ENCODE measurements at places on chromosomes 3 and 15.

GRCh38 chr3:21392526-21392925, 358.5 kb downstream of the ZNF385D start:
- DNase-seq = no peak

GRCh38 chr15:89780601-89781000, 4.5 kb downstream of the MESP2 start:
- no peak for DNase-seq

- DNase-seq = no peak
These were observed 243.3 kb upstream of the IGF1R start for GRCh38 chr15:98405013-98405412.

DNA sequence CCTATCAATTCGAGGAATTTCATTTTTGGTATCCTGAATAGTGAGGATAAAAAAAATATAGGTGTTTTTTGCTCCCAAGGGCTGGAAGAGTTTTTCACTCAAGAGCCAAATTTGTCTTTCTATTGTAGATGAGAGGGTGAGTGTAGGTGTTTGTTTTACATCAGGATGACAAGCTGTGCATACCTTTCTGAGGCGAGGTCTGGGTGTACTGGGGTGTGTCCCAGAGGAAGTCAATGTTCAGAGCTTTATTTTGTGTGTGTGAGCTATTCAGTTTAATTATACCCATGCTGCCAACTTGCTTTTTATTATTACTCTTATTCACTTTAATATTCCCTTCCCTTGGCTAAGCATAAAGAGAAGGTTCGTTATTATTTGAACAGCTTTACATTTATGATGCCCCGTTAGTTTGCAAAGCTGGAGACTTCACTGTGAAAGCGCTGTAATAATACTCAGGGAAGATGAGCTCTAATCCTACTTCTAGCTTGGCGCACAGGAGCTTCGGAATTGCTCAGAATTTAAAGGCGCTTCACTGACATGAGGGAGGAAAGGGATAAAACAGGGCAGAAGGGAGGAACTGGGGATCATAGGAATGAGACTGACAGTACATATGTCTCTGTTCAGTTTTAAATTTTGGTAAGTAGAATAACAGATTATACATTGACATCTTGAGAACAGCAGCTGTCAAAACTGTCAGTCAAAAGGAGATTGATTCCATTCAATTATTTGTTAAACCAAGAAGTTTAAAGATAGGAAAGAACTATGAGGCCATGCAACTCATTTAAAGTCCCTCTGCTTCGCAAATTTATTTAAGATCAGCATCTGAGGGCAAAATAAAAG, 117.7 kb upstream of the TP63 start:
- DNase-seq = no peak

DNA sequence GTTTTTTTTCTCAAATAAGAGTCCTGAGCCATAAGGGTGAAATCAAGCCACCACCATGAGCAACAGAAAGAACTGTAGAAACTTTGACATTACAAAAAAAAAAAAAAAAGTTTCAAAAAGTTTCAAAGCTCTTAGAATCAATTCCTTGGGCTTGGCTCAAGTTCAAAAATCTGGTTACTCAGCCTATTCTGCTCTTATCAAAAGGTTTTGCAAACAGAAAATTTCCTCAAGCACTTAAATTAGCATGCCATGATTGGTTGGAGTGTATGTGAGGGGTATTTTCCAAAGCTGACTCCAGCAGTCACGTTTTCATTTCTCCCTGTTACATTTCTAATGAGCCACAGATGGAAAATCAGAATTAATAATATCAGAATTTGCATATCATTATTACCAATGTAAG, 12.1 kb upstream of the PEX5L start:
- DNase-seq = no peak

DNA sequence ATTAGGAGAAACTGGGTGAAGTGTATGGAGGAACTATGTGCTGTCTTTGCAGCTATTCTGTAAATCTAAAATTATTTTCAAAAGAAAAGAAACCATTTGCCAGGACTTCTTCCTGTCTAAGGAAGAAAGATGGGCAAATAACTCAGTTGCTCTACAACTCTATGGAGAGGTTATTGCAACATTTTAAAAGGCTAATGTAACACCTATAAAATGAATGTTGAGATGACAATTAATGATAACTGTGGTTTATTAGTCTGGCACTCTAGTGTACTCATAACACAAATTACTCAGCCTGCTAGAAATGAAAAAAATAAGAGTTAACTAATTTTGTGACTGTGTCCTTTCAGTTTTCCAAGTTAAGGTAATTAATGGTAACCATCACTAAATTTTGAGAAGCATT, 32.3 kb downstream of the SLC4A7 start:
- no peak for DNase-seq

GRCh38 chr3:138825336-138825735, 9.4 kb downstream of the PIK3CB start:
- DNase-seq = no peak

DNA sequence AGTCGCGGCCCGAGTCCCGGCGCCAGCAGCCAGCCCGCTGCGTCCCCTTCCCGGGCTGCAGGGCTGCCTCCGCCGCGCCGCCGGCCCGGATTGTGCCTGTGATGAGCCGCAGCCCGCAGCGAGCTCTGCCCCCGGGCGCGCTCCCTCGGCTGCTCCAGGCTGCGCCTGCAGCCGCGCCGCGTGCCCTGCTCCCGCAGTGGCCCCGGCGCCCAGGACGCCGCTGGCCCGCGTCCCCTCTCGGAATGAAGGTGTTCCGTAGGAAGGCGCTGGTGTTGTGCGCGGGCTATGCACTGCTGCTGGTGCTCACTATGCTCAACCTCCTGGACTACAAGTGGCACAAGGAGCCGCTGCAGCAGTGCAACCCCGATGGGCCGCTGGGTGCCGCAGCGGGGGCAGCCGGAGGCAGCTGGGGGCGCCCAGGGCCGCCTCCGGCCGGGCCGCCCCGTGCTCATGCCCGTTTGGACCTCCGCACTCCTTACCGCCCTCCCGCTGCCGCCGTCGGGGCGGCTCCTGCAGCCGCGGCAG, 1.2 kb downstream of the CHST2 start:
- DNase-seq = no peak

- DNase-seq = peak; percentile 54
These were observed 57.9 kb downstream of the RORA start for GRCh38 chr15:61171209-61171608.

DNA sequence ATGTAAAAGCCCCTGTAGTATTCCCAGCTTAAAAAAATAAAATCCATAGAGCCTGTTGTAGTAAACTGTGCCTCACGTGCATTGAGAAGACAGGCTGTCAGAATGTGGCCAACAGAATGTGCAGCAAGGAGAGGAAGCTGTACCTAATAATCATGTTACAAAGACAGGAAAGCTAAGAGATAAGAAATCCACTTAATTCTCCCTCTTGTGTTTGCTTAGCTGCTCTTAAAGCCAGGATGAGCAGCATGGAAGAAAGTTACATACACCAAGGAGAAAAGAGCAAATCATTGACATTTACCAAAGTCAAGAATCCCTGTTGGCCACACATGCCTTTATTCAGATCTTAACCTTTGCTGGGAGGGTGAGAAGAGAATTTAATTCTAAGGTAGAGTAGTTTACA, 85.9 kb downstream of the TNIK start:
- DNase-seq = no peak

DNA sequence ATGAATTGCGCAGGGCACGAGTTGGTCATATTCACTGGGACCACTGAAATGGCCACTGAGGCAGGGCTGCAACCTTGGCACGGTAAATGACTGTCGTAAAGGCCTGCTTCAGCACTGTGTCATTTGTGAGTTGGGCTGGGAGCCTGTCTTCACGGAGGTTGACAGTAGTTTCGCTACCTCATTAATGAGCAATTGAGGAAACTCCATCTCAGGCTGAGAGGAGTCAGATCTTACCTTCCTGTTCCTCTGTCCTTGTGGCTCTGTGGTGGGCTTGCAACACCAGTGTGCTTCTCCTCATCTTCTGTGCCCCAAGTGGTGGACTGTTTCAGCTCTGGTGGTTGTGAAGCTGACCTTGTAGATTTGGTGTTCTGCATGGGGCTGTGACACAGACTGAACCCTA, 80.1 kb upstream of the EIF1B start:
- DNase-seq = no peak

- no peak for DNase-seq
These were observed 12.6 kb upstream of the ZBTB47 start for GRCh38 chr3:42640771-42641370.

DNA sequence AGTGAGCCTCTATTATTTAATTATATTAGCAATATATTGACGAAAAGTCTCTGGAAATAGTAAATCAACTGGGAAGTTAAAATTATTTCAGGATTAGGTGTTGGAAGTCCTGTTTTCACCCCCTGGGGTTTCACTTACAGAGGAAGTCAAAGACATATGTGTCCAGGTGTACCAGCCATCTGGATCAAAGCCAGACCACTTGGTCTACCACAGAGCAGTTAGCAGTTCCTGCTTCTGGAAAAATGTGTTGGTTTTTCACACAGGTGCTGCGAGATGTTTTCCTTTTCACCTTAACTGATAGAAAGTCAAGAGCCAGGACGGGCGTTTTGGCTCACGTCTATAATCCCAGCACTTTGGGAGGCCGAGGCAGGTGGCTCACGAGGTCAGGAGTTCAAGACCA, 13.1 kb downstream of the MME start:
- DNase-seq = no peak

DNA sequence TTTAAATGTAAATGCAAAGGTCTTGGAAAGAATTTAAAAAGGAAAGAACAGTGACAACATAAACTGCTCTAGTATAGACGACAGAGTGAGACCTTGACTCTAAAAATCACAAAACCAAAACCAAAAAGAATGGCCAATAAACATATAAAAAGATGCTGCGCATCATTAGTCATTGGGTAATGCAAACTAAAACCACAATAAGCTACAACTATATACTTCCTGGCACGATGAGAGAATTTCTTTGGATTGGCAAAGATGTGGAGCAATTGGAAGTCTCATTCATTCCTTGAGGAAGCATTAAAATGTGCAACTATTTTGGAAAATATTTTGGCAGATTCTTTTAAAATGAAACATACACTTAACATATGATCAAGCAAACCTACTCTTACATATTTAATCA, 98.7 kb upstream of the ZPLD1 start:
- no peak for DNase-seq

DNA sequence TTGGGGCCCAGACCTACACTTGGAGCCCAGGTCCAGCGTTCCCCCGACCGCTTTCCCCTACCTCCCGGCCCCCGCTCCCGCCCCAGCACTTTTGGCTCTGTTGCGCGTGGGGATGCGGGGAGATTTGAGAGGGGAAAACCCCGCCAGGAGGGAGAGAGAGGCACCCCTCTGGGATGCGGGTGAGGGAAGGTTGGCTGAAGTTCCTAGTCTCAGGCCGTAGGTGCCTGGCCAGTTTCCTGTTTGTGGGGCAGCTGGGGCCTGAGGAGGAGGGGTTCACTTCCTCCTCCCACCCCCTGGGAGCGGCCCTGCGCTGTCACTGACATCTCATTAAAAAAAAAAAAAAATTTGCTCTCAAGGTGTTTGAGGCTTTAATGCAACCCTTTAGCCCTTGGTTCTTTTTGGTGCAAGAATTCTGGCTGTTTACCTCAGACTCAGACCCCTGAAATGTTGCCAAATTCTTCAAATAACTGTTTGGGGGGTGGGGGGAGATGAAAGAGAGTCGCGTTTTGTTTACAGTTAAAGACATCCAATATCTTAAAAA, 2.6 kb downstream of the FAM43A start:
- DNase-seq = no peak

GRCh38 chr3:174346571-174346970, 512.6 kb upstream of the NAALADL2 start:
- no peak for DNase-seq

DNA sequence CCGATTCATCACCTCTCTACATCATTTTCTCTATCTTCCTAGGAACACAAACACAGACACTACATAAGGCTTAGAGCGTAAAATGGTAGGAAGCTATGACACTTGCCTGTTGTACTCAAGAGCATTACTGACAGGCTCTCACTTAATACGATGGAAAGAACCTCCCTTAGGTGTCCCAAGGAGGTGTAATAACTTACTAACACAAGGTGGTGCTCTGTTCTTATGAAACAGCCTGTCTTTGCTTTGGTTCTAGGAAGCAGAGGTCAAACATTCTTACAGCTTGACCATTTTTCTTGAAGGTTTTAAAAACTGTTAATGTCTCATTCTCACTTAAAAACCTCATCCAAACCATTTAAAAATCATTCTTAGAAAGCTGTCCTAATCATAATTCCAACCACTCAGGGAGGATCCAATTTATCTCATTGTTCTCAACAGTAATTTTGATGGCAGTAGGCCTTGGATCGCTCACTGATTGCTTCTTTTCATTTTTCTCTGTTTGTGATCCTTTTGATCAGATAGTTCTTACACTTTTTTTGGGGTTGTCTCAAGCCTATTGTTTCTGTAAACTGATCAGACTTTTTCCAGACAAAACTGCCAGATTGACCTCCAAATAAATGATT, 317.8 kb upstream of the AGTR1 start:
- DNase-seq = peak; percentile 76

- DNase-seq = no peak
These were observed 21.1 kb downstream of the PARP15 start for GRCh38 chr3:122598556-122598955.

GRCh38 chr15:98725874-98726273, 77.5 kb downstream of the IGF1R start:
- no peak for DNase-seq

DNA sequence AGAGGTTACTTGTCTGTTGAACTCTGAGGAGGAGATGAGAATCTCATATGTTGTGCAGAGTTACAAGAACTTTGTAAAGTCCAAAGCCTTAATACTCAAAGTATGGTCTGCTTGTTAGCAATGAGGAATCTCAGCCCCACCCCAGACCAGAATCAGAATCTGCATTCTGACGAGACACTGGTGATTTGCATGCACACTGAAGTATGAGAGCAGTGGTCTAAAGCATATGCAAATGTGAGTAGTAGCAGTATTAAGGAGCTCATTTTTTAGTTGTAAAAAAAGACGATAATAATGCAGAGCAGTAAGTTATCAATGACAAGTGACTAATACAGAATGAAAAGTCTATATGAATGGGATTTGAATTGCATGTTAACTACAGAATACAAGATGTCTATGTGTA, 327.7 kb downstream of the RYR3 start:
- DNase-seq = peak; percentile 3

- no peak for DNase-seq
These were observed 36.4 kb downstream of the CCDC80 start for GRCh38 chr3:112604536-112604935.

GRCh38 chr3:38029400-38030125, at the start of gene PLCD1:
Gene PLCD1, minus strand, starts transcription at chr3:38029642. Its CDS starts 103 bp downstream, at chr3:38029539.
- DNase-seq = no peak

DNA sequence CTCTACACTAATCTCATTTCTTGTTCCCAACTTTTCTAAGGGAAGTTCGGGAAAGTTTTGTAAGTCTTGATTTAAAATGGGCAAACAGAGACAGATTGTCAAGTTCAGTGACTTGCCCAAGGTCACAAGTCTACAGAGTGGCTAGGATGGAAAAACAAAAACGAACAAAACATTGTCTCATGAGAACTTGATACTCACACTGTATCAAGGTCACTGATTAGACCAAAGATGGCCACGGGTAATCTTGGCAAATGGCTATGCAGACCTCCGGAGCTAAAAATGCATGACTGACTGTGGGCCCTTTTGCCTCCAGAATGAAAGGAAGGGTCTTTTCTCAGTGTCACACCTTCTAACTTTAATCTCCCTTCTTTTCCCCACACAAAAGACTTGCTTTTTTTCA, 460.9 kb downstream of the FOXP1 start:
- DNase-seq = no peak

All from NCI-H526 treated with DMSO at 0.1 percent for 48 hours (cell line).